Foreskin fibroblast (primary cell): ENCODE measurements at places on chromosomes 7 and 10.

GRCh38 chr7:106964466-106964865 lies 80.0 kb upstream of the PRKAR2B start:
- no peak for DNase-seq

GRCh38 chr7:15007507-15007906 lies 105.0 kb upstream of the DGKB start:
- DNase-seq, result peak; percentile 16

DNA sequence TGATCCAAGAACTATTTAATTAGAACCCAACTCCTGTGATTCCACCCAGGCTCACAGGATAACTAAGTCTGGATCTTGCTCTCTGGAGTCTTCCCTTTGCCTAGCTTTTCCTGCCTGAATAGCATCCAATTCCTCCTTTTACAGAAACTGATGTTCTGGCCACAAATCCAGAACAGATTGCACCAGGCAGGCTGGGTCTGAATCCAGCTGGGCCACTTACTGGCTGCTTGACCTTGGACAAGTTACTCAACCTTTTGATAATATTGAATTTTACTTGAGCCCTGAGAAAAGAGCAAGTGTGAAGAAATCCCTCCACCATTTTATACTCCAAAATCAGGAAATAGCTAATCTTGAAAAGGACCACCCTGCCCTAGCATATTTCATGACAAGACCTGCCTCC lies 55.5 kb upstream of the SLC35G1 start:
- DNase-seq, result no peak

- no peak for DNase-seq
Observed at GRCh38 chr7:122306320-122307227, 2.0 kb upstream of the FEZF1 start.

DNA sequence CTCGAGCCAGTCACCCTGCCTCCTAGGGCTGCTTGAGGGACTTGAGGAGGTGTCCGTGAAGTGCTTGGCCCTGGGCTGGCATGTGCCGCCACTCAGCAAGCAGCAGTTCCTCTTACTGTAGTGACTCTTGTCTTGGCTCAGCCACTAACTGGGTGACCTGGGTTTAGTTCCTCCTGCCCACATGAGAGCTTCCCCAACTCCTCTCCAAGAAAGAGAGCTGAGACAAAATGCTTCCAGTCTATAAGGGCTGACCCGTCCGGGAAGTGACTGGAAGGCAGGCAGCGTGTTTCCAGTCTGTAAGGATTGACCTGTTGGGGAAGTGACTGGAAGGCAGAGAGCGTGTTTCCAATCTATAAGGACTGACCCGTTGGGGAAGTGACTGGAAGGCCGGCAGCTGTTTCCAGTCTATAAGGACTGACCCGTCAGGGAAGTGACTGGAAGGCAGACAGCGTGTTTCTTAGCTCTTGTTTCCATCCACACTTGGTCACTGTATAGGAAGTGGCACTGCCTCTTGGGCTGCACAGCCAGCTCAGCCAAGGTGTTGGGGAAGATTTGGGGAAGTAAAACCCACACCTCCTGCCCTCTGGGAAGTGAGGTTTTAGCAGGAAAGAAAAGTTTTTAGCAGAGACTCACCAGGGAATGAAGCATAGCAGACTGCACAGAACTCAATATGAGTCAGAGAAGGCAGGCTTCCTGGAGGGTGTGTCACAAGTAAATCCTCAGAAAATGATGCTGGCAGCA lies 53.3 kb upstream of the PPIF start:
- DNase-seq, result peak; percentile 58

DNA sequence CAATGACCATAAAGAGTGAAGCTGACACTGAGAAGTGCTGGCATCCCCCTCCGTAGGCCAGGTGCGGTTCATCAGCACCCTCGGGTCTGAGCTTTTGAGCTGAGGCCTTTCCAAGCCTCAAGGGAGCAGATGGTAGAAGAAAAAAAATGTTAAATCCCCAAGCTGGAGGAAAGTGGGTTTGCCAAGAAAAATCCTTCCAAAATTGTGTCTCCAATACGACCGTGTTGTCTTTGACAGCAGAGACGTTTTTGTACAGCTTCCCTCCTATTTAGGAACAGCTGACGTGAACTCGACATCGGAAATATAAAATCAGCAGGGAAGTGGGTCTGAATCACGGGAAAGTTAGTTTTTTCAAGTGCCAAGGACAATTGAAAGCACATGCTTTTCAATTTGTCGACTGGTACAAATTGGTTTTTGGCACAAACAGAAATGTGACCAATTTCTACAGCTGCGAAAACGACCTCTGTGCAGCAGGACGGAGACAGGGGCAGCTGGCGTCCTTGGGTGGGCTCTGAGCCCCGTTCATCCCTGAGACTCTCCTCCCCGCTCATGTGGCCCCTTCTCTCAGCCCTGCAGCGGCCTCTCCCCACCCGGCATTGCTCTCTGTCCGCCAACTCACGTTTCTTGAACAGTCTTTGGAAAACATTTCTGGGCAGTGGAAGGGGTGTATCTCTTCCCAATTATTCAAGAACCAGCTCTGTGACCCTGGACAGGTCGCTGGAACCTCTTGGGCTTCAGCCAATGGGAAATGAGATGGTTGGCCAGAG lies 89.9 kb downstream of the PAXIP1 start:
- DNase-seq, result peak; percentile 27

- peak; percentile 100 for DNase-seq
Observed at GRCh38 chr10:88152728-88153133, 289.3 kb downstream of the PTEN start.

- no peak for DNase-seq
Observed at GRCh38 chr7:135736586-135737305, 8.8 kb upstream of the SLC13A4 start.
